ENCODE measurements at places on chromosomes 3 and 15.

DNA sequence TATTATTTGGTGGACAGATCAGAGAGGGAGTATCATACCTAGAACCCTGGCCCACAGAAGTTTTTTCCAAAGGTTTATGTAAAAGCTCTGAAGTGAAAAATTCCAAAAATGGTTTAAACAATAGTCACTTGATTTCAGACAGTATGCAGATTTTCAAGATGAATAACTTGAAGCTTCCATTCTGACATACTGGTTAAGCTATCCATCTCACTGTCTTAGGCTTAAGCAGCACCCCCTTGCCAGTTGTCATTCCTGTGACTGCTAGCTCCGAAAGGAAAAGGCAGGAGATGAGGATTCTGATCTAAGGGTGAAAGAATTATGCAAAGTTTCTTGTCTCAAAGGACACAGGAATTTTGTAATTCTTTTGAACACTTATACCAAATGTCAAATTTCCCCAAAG is 337.5 kb upstream of the THBS1 start:
- DNase-seq = no peak

GRCh38 chr3:194081826-194082225 is 54.1 kb upstream of the HES1 start:
- DNase-seq = peak; percentile 42

DNA sequence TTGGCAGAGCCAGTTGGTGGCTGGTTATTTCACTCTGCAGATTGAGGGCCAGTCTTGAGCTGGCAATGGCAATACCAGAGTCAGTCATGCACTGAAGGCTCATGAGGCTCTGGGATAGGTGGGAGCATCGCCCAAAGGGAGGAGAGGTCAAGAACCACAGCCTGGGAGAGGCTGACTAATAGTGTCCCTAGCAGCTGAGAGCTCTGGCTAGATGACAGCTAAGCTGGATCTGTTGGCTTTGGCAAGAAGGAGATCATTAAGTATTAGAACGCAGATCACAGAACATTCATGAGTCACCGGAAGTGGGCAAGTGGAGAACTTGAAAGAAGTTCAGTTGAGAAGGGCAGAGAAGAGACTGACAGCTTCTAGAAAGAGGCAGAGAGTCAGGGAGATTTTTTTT is 521.1 kb downstream of the NR2F2 start:
- no peak for DNase-seq

GRCh38 chr3:64000453-64001055 is 22.7 kb downstream of the PSMD6 start:
- DNase-seq = no peak

DNA sequence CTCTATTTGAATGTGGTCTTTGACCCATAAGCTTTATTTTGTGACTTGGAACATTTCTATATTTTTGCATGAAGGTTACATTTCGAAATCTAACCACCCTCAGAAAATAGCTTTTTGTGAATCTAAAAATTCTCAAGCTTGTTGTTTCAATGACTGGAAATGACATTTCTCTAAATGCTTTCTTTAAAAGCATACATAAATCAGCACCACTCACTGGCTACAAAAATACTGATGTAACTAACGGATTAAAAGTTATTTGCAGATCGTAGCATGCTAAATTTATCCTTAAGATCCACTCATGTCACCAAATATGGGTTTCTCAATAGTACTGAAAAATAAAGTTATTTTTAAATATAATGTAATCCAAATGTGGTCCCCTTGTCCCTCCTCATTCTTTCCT is 55.2 kb upstream of the ACAN start:
- no peak for DNase-seq

DNA sequence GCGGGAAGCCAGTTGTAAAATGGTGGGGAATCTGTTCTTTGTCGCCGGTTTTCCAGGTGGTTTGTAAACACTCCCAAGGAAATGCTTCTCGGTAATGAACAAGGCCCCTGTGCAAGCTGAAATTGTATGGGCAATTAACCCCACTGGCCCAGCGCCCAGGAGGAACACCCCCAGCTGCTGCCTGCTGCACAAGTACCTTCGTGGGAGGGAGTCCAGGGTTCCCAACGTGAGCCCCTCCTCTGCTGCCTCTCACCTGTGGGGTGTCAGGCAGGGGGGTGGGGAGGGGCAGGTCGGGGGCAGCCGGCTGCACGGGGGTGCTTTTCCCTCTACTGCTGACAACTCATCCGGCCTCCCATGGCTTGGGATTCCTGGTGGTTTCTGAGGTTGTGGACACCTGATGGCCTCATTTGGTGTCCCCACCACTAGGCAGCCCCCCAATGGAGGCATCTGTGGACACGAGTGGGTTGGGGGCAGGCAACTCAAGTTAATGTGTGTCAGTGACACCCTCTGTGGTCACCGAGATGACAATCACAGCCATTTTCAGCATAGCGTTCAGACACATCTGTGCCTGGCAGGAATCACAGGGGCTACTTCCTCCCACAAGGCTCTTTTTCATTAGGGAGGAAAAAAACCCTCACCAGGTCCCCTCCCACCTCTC is 35.6 kb upstream of the PRR23E start:
- no peak for DNase-seq

- DNase-seq = no peak
Measured at GRCh38 chr15:68582236-68582635, 3.4 kb downstream of the CORO2B start.

GRCh38 chr3:76372497-76372896 is 587.1 kb upstream of the ZNF717 start:
- no peak for DNase-seq

DNA sequence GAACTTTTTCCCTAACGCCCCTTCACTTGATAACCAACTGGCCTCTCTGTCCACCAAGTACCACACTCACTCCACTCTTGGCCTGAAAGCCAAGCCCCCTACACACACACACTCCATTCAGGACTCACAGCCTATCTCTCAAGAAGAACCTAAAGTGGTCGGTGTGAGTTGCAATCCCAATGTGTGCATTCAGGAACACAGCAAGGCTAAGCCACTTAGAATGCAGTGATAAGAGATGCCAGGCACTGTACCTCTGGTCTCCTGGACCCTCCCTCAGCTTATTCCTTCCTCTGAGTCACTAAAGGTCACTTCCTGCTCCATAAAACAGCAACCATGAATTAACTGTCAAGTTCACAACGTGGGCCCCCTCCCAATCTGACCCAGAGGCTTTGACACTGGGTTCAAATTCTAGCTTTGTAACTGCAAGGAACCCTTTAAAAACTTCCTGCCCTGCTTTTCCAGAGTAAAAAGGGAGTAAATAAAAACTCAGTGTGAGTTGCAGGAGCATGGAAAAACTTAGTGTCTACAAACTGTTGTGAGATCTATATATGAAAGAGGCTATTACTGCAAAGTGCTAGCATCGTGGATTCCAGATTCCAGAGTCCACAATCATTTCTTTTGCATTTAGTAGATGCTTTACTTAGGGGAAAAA is 17.6 kb upstream of the KCNMB3 start:
- DNase-seq = no peak

- no peak for DNase-seq
Measured at GRCh38 chr3:127234778-127235177, 41.8 kb downstream of the PRR23E start.

GRCh38 chr3:38227989-38228388 is 37.6 kb upstream of the SLC22A13 start:
- no peak for DNase-seq

- no peak for DNase-seq
Measured at GRCh38 chr3:160676547-160677303, at the start of gene ARL14. TSS of gene ARL14 (plus strand) at chr3:160677160. CDS start at chr3:160677347, 187 bp downstream.

- DNase-seq = no peak
Measured at GRCh38 chr3:190339130-190339529, 16.9 kb upstream of the CLDN1 start.

DNA sequence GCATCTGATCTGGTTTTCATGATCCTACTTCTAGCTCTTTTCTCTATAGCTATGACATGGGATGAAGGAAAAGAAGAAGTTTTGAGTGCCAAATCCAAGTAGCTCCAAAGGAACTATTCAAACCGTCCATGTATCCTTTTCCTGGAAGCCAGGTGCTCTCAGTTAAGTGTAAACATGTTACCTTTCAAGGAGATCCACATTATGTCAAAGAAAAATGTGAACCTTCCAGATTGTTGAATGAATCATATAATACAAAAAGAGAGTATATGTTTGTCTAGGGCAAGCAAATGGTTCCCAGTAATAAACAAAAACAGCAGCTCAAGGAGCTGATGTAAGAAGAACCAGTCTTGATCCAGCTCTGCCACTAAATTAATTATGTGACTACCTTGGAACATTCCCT is 534.9 kb downstream of the MAGI1 start:
- DNase-seq = no peak

GRCh38 chr15:61380270-61380669 is 151.2 kb upstream of the RORA start:
- DNase-seq = no peak

- no peak for DNase-seq
Measured at GRCh38 chr3:193812791-193813500, 219.9 kb downstream of the OPA1 start.

DNA sequence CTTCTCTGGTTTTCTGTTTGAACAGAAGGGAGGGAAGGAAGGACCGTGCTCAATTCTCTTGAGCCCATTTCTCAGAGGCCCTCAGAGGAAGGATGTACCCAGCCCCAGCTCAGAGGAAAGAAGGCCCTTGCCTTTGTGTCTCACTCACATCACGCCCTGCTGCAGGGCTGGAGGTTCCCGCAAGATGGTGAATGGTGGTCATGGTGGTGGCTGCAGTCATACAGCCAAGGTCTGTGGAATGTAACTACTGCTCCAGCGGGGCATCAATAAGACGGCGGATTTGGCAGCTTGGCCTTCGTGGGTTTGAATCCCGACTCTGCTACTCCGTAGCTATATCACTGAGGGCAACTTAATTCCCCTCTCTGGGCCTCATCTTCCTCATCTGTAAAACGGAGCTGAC is 62.9 kb downstream of the SLC6A1 start:
- DNase-seq = peak; percentile 67

- DNase-seq = no peak
Measured at GRCh38 chr3:87318617-87319021, 42.2 kb upstream of the POU1F1 start.

GRCh38 chr3:3902161-3902560 is 102.9 kb downstream of the LRRN1 start:
- DNase-seq = no peak

DNA sequence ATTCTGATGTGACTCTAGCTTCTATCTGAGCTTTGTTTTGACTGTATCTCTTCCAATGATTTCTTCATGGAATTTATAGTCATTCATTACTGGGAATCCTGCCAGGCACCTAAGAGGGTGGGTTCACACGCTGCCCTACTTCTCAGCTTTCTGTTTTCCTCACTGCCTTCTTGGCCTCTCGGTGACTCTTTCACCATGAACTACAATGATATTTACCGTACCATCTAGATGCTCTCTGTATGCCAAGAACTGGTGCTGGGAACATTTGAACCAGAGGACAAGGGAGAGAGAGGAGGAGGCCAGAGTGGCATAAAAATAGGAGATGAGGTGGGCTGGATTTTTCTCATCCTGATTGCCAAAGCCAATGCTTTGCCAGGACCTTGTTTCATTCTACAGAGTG is 280.0 kb upstream of the P2RY1 start:
- no peak for DNase-seq

DNA sequence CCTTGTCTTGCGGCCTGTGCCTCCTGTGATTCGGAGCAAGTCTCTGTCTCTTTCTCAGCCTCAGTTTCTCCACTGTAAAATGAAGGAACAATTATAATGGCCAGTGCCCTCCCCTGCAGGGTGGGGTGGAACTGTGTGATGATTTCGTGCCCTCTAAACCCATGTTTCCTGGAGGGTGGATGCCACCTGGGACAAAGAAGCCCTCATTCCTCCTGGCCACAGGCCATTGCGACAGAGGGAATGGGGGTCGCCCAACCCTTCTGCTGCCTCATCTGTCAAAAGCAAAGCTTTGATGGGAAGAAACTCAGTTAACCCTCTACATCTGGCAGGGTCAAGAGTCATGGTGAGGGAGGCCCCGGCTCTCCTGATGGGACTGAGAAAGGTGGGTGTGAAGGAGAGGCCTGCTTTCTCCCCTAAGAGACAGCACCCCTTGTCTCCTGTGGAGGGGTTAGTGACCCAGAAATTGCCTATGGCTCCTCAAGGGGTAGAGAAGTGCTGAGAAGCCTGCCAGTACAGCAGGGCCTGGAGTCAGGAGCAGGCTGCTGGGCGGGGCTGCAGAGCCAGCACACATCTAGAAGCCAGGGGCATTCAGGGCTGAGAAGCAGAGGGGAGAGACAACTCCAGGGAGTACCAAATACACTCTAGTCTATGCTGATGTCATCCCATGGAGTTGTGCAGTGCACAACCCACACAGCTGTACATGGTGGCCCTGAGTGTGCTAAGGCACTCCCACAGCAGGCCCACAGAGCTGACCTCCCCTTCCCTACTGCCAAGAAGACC is 61.0 kb downstream of the PLXNA1 start:
- no peak for DNase-seq

DNA sequence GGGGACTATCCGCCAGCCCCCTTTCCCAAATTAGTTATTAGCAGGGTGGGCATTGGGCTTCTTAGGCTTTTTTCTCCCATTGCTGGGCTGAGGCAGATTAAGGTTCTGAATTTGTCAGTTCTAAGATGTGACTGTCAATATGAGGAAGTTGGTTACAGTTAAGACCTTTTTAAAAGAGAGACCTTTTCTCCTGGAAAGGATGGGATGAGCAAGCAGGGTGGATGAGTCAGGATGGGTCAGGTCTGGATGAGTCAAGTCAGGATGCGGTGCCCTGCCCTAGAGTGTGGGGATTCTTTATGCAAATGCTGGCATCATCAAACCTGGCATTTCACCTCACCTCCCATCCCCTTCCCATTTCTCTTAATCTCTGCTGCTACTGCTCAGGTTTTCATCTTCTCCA is 1.9 kb downstream of the AEN start:
- no peak for DNase-seq

GRCh38 chr3:143751643-143752178 is 96.6 kb downstream of the SLC9A9 start:
- DNase-seq = no peak

DNA sequence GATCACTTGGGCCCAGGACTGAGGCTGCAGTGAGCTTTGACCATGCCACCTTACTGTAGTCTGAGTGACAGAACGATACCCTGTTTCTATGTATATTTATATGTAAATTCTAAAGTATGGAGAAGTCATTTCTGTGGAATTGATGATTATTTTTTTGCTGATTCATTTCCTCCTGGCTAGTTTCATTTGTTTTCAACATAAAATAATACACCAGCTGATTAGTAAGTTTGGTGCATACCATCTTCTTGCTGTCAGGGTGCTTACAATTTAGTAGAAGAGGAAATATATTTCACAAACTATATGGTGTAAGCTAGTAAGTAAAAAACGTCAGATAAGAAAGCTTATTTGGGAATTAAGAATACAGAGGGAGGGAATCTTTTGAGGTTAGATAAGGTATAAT is 36.0 kb downstream of the SLC25A26 start:
- no peak for DNase-seq

DNA sequence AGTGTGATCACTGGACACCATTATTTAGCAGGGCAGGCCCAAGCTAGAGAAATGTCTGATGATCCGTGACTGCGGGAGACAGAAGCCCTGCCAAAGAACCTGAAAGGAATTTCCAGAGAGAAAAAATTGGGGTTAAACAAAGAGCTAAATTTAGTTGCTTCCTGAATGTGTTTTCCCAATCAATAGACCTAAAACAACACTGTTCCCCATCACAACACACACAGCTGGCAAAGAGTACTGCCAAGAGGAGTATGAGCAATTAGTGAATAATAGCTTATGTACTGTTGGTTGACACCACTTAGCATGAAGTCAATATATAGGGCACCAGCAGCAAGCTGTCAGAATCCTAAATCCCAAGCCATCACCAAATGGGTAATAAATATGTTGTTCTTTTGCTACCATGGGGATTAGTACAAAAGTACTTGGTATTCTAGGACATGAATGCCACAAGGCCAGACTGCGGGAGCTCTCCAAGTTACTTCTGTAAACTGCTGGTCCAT is 35.7 kb downstream of the CLK3 start:
- no peak for DNase-seq
